ENCODE measurements at places on chromosomes 5 and 9. TPM values are rescaled to one million over a fixed set of nuclear protein-coding genes. Genes with fewer than 3 reads are reported as not detected.

The TLX3 gene
- total RNA-seq = not detected

The SH3TC2 gene
- 2.9 TPM for total RNA-seq

DNA sequence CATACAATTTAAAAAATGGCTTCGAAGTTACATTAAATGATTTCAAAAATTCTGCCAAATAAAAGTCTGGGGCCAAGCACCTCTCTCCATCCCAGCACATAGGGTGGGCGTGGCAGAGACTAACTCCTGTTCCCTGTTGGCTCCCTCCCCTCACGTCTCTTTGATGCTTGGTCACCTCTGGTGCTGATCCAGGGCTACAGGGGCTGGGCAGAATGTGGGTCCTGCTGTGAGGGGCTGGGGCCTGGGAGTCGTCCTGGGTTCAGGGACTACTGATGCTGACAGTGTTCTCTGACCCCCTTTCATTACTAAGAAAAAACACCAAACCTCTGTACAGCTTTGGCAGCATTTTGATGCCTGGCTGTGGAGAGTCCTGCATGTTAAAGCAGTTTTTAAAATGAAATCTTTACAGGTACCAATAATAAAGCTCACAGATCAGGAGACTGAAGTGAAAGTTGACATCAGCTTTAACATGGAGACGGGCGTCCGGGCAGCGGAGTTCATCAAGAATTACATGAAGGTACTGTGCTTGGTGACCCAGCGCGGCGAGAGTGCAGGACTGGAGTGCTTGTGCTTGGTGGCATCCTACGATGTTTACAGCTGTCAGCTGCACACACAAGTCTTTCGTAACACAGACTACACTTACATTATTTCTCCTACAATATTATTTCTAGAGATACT, 29.0 kb downstream of the TENT4A start:
- DNase-seq = no peak

DNA sequence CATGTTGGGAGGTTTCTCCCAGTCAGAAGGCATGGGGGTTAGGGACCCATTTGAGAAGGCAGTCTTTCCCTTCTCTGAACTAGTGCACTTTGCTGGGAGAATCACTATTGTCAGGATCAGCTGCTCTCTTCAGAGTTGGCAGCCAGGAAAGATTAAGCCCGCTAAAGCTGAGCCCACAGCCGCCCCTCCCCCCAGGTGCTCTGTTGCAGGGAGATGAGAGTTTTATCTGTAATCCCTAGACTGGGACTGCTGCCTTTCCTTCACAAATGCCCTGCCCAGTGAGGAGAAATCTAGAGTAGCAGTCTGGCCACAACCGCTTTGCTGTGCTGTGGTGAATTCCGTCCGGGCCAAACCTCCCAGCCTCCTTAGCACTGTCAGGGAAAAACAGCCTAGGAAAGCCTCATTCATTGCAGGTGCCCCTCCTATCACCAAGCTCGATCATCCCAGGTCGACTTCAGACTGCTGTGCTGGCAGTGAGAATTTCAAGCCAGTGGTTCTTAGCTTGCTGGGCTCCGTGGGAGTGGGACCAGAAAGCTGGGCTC, 69.8 kb downstream of the CNTLN start:
- DNase-seq = no peak

DNA sequence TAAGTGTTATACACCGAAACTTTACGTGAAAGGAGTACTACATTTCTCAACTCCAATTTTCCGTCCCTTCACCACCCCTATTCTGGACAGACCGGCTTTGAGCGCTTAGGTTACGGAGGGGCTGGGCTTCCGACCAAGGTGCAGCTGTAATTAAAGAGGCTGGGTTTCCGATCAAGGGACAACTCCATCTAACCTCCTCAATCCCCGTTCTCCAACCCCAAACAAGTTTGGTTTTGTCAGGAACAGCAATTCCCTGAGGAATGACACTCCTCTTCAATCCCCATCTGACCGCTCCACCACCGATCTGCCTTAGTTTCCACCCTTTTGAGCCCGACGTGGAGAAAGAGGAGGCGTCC, 577 bp downstream of the TUT7 start:
- DNase-seq = no peak

The RAD50 gene
- total RNA-seq = 29.9 TPM

DNA sequence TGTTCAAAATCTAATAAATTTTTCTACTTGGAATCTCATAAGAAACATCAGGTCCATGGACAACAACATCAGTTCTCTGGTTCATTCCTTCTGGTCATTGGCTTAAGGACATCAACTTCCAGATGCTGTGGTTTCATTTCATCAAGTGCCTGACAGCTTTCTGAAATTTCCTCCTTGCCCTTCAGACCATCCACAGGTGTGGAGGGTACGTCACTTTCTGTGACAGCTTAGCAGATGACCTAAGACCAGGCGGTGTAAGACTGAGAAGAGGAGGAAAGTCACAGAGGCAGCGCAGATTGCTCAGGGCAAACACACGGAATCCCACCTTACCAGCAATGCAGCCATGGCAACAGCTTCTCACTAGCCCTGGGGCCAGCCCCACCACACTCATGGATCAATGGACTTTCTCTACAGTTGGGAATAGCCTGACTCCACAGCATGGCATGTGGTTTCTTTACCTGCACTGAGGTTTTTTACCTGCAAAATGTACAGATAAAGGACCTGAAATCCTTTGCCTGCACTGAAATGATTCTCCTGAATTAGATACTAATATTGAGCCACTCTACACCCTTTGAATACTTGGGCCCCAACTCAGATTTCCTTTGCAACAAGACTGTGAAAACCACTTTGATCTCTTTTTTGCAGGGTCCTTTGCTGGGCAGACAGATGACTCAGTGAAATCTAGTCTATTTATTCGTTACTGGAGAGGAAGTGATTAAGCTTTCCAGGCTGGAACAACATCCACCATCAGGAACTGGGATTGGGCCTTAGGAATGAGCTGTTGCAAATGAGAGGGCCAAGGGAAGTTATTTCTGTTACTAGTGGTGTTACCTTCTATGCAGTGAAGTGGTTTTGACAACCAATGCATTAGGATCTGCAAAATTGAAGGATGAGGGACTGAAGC, 26.9 kb downstream of the TICAM2 start:
- no peak for DNase-seq

DNA sequence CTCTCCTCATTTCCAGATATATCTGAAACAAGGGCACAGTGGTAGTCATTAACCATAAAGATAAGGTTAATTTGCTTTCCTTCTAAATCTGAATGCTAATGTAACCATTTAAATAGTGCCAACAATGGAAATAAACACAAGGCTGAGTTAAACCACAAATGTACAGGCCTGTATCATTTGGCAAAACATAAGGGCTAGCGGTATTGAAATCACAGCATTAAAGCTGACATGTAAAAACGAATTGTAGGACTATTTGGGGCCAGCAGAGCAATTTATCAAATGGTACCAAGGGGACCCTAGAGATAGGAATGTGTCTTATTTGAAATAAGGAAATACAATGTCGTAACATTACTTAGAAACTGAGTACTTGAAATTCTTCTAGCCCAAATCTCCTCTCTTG, 247.5 kb upstream of the RPS23 start:
- no peak for DNase-seq

GRCh38 chr5:132224716-132225115, 2.9 kb downstream of the P4HA2 start:
- peak; percentile 10 for DNase-seq

DNA sequence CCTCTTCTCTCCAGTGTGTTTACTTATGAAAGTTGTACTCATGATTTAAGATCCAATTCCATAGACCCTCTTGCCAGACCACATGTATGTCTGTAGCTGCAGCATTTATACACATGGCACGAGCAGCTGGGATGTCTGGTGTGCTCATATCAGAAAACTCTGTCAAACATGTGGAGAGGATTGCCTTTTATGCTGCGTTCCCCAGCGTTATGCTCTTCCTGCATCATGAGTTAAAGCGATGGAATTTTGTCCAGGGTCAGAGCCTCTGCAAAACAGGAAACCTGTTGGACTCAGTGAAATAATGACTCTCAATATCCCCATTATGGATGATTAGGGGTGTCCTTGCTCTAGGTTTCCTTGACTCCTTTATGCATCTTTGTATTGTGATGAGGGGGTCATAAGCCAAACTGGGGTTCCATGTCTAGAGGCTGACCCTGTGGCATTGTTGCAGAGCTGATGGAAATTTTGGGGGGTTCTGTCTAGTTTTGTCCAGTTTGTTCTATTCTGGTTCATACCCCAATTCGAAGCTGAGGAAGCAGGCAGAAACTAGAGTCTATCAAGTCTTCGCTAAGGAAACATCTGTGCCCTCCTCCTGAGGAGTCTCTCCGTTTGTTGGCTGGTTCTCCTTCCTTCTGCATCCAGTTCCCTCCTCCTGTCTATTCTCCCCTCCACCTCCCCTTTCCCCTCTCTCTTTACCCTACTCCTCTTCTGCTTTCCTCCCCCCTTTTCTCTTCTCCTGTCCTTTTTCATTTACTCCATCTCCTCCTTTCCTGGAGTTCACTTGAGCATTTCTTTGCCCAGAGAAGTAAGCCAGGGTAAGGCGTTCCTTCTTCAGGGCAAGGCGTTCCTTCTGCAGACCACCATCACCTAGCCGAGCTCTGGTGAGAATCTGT, 252.8 kb downstream of the MAST4 start:
- no peak for DNase-seq

The TIMD4 gene
- 0.65 TPM for total RNA-seq

The ANGPTL2 gene
- total RNA-seq = 36.7 TPM

DNA sequence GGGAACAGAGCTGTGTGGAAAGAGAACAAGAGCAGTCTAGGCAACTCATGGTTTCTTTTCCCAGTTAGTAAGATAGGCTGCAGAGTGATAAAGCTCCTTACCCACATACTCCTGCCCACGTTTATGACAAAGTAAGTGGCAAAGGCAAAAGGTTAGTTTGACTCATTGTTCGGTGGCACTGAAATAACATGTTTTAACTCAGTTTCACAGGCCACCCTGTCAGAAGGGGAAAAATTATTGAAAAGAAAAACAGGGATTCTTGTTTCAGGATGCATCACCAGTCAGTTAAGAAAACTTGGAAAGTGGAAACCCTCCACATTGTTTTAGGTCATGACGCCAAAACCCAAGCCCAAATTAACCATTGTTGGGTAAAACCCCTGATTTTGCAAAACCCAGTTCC, 22.3 kb upstream of the DAB2 start:
- DNase-seq = no peak

- peak; percentile 79 for DNase-seq
These were observed 3.1 kb downstream of the QRFP start for GRCh38 chr9:130893341-130894101.

- DNase-seq = no peak
These were observed 334.0 kb downstream of the ASTN2 start for GRCh38 chr9:117080765-117081390.

DNA sequence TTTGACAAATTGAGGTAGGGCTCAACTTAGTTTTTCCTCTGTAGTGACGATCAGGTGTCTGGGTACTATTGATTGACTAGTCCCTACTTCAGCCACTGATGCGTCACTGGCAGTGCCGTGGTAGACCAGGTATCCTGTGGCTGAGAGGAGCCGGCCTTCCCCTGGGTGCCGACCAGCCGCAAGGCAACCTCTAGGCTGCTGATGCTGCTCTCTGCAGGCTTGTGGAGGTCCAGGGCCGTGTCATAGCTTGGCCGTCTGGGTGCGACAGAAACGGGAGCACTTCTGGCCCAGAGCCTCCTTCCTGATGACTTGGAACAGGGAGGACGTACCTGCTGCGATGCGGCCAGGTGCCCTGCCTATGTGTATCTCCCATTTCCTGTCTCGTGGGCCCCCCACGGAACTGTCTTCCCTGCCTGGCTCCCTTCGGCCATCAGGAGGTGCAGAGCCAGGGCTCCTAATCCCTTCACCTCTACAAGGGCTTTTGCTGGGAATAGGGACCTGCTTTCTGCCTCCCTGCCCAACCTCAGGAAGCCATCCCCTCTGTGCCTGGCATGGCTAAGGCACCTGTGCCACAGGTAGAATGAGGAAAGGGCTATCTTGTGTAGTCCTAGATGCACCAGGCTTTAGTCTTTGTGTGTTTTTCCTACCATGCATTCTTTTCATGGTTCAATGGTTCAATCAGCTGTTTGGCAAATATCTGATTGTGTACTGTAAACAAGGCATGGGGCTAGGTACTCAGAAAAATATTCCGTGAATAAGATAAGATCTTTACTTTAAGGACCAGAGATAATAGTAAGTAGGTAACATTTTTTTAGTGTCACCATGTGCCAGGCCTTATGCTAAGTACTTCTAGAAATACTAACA, 44.6 kb downstream of the MVB12B start:
- no peak for DNase-seq

DNA sequence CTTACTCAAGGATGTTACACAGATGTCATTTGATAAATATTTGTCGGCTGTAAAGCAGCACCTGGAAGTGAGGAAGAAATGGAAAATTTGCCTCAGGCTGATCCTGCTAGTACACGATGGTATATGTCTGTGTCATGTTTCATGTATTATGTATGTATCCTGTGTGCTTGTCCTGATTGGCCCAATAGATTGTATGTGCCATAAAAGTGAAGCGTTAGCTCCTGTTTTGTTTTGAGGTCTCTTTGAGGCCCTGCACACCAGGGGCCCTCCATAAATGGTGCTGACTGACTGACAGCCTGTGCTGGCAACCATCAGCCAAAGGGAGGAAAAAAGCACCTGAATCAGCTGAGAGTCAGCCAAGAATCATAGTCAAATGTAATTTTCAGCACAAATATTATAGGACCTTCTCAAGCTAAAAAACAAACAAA, 11.8 kb upstream of the LNPEP start:
- DNase-seq = no peak

The ACTBL2 gene
- not detected for total RNA-seq

- no peak for DNase-seq
These were observed 146.5 kb upstream of the CDH6 start for GRCh38 chr5:31047007-31047406.

GRCh38 chr5:174459071-174459702, 265.2 kb upstream of the MSX2 start:
- no peak for DNase-seq

- no peak for DNase-seq
These were observed 69.3 kb downstream of the ISL1 start for GRCh38 chr5:51452562-51452961.

DNA sequence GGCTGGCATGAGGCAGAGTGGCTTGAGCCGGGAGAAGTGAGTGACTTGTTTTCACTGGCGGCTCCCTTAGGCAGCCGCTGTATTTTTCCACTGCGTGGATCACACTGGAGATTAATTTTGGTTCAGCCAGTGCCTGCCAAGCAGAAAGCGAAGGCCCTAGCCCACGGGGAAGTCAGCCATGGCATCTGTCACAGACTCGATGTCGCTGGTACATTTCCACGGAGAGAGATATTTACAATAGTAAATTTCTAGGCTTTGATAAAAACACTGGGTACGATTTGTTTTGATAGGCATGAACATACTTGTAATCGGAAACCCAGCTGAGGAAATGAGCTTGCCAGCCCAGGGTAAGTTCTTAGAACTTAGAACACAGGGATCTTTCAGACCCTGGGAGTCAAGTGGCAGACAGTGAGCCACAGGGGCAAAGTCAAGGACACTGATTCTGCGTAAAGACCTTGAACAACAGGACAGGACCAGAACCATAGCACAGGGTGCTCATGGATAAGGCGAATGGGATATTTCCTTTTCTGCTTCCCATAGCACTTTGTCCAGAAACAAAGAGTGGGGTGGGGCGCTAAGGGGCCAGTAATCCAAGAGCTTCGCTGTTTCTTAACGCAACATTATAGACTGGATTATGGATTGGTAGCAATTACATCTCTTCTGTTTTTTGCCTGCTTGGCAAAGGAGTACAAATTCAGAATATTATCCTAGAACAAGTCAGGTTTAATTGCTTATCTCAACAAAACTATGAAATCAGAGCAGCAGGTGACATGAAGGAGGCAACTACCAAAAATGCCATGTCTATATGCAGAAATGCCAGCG, 4.5 kb downstream of the DUSP1 start:
- peak; percentile 94 for DNase-seq

The SHROOM1 gene
- 6.1 TPM for total RNA-seq

The SLC25A48 gene
- 1.1 TPM for total RNA-seq

The ADGRV1 gene
- 0.36 TPM for total RNA-seq

GRCh38 chr5:139021346-139021745, 146.2 kb upstream of the LRRTM2 start:
- no peak for DNase-seq

All from aorta (tissue), 5 donors.